Cardiac muscle cell (in vitro differentiated cells and primary cell): ENCODE measurements at places on chromosomes 11 and 22. TPM values are rescaled to one million over a fixed set of nuclear protein-coding genes. Genes with fewer than 3 reads are reported as not detected.
A peak's percentile ranks its signal among the peaks of the same experiment; 100 is the strongest.

- DNase-seq: no peak
- no peaks in the 10 kb centered on the region for H3K4me1 ChIP-seq
- H3K4me3 ChIP-seq: no peak overlapping the region
- no peak overlapping the region for H3K27ac ChIP-seq
Measured at GRCh38 chr11:27807596-27807995, 107.3 kb upstream of the BDNF start.

DNA sequence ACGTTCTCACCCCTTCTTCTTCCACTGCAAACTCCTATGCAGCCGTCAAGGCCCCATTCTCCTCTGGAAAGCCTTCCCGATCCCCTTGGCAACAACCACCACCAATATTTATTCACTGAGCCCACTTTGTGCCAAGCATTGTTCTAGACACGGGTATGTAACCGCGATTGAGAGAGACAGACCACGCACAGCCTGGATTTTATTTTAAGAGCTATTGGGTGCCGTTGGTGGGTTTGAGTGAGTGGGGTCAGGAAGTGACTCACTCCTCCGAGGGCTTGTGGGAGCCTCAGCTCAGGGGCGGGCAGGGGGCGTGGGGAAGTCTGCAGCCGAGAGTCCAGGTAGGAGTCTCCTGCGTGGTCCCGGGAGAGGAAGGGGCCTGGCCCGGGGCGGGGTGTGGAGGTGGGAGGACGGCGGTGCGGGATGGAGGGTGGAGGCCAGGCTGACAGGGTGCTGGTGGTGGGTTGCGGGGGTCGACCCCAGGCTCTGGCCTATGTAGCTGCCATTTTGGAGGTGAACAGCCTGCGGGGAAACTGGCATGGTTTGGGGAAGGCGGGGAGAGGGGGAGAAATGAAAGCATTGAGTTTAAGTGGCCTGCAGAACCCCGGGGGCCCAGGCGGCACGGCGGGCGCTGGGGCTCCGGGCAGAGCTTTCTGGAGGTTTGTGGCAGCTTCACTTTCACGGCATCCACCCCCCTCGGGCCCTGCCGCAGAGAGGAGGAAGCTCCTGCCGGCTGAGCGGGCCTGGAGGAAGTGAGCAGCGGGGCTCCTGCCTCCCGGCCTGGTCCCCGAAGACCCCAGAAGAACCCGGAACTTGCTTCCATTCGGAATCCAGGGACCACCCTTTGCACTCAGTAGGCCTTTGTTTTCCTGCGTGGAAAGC lies 547 bp downstream of the PARVG start:
- no peaks in the 10 kb centered on the region for H3K4me1 ChIP-seq
- no peak for DNase-seq
- H3K36me3 ChIP-seq: no peaks in the 10 kb centered on the region
- H3K27ac ChIP-seq: no peak overlapping the region
- H3K4me3 ChIP-seq: no peak overlapping the region
- H3K27me3 ChIP-seq: no peaks in the 10 kb centered on the region

- no peak overlapping the region for H3K27ac ChIP-seq
- no peak overlapping the region for H3K4me3 ChIP-seq
- H3K4me1 ChIP-seq: no peaks in the 10 kb centered on the region
- no peaks in the 10 kb centered on the region for H3K27me3 ChIP-seq
- no peak for DNase-seq
- H3K36me3 ChIP-seq: no peaks in the 10 kb centered on the region
Measured at GRCh38 chr11:78339483-78339882, 78.1 kb downstream of the GAB2 start.

GRCh38 chr11:8721609-8722500 lies 39.3 kb downstream of the RPL27A start:
- no peak overlapping the region for H3K27ac ChIP-seq
- no peak for DNase-seq
- H3K4me3 ChIP-seq: no peak overlapping the region
- no peaks in the 10 kb centered on the region for H3K4me1 ChIP-seq
- H3K36me3 ChIP-seq: peaks cover 8% of the 10 kb centered on the region
- no peaks in the 10 kb centered on the region for H3K27me3 ChIP-seq

- H3K27ac ChIP-seq: no peak overlapping the region
- peaks cover 28% of the 10 kb centered on the region for H3K27me3 ChIP-seq
- no peaks in the 10 kb centered on the region for H3K4me1 ChIP-seq
- peak overlapping the region; percentile 49 for H3K4me3 ChIP-seq
Measured at GRCh38 chr22:43110927-43111623, 525 bp downstream of the BIK start.

- no peaks in the 10 kb centered on the region for H3K27me3 ChIP-seq
- no peak for DNase-seq
- peaks cover 19% of the 10 kb centered on the region for H3K4me1 ChIP-seq
- H3K4me3 ChIP-seq: no peak overlapping the region
- H3K36me3 ChIP-seq: no peaks in the 10 kb centered on the region
Measured at GRCh38 chr11:75849894-75850293, 34.9 kb downstream of the UVRAG start.

DNA sequence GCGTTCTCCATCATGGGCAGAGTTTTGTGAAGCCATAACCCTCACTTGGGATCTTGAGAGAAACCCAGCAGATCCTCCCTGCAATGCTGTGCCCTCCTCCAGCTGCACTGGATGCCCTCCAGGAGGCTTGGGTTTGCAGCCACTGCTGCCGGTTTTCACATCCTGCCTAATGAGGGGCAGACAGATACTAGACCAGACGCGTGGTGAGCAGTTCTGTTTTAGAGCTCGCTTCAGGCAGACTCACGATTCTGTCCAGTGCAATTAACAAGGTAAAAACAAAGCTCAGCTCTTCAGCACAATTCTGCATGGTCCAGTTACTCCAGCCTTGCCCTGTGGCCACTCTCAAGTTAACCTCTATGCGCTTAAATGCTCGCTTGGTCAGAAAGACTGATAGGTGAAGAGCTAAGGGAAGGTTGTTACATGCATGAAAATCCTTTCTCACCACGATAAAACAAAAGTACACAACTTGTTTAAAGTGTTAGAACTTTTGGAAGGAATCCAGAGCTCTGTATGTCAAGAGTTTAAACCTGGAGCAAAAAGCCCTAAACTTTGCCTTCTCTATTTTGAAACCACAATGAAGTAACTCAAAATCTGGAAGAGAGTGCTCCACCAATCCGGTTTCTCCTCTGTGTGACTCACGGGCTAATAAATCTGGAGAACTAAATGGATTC lies 292.3 kb upstream of the FAT3 start:
- no peaks in the 10 kb centered on the region for H3K4me1 ChIP-seq
- no peak overlapping the region for H3K4me3 ChIP-seq
- no peak overlapping the region for H3K27ac ChIP-seq
- H3K27me3 ChIP-seq: no peaks in the 10 kb centered on the region
- H3K36me3 ChIP-seq: no peaks in the 10 kb centered on the region

The RIMBP3C gene
- 1.1 and 3.2 TPM in 2 replicates for total RNA-seq

The USH1C gene
- total RNA-seq: 0.04 and 0.54 TPM in 2 replicates
